Activated effector memory CD4-positive, alpha-beta T cell treated with Interleukin-2 at 50 U/mL for 16 hours (primary cell): ENCODE measurements at places on chromosomes 12 and 14.

GRCh38 chr12:6551496-6552139 lies 4.2 kb downstream of the IFFO1 start:
- DNase-seq: no peak

DNA sequence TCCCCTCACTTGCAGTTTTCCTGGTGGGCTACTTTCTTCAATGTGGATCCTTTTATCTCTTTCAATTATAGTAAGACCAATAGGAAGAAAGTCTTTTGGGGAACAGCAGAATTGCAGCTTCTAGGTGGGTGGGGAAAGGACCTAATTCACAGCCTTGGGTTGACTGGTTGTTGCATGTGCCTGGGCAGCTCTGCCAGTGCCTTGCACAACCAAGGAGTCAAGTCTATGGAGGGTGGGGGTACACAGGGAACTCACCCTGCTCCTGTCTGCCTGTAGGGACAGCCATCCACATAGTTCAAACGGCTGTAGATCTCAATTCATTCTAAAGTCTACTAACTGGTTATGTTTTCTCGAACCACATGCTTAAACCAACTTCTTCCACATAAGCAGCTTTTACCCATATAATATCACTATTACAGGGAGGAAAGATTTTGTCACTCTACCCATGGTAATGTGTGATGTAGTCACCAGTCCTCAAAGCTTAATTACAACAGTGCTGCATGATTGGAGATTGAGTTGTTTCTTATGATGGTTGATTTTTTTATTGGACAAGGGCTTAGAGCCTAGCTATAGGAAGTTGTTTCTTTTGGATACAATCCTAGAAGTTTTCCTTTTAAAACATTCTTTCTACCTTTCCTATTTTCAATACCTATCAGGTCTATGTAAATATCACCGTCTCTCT lies 117.7 kb upstream of the FRMD6 start:
- no peak for DNase-seq

- DNase-seq: no peak
Measured at GRCh38 chr12:3371018-3371417, 120.0 kb upstream of the PRMT8 start.

- DNase-seq: no peak
Measured at GRCh38 chr12:108967869-108968540, 52.9 kb downstream of the SVOP start.

GRCh38 chr12:100266585-100266834 lies 369 bp downstream of the DEPDC4 start:
- no peak for DNase-seq

DNA sequence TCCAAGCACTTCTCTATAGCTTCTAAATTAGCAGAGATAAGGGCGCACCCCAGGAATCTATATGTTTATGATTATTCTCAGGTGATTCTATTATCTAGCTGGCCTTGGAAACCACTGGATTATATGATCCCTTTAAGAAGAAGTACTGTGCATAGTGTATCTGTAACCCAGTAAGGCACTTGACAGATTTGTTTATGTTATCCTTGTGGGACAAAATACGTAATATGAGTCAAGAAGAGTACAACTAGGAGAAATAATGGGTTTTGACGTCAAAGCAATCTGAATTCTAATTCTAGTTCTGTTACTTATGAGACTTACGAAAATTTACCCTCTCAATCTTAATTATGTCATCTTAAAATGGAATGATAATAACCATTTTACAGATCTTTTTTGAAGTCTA lies 259.6 kb upstream of the NAV3 start:
- no peak for DNase-seq

DNA sequence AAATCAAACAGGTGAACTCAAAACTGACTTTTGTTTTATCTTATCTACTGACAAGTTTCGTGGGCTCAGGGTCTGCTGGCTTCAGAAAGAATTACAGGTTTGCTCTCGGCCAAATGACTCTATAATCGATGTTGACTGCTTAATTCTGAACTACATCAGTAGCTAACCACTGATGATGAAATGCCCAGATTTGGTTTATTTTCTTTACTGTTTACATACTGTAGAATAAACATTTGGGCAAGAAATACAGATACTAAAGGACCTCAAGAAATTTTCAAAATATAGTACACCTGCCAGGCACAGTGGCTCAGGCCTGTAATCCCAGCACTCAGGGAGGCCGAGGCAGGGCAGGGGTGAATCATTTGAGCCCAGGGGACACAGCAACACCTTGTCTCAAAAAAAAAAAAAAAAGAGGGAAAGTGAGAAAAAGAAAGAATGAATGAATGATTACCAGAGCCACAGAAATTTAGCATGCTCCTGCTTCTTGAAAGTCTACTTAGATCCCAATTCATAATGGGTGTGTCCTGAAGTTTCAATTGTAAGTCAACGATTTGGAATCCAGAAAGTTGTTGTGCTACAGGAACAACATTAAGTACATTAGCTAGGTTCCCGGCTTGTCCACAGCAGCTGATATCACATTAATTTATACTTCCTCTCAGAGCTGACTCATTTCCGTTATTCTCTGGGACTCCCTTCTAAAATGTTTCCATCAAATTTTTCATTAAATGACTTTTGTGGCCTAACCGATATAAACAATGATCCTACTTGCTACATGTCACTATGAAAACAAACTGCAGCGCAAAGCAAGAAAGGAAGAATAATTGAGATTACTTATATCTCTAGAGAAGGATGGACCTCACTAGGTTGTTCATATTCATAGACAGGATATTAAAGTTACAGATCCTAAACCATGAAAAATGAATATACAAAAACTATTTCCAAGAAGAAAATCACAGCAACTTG lies 134.3 kb downstream of the MED13L start:
- DNase-seq: no peak

GRCh38 chr12:1213618-1214205 lies 222.7 kb downstream of the ERC1 start:
- DNase-seq: no peak

GRCh38 chr12:53344824-53345485 lies 8.8 kb upstream of the SP7 start:
- peak; percentile 59 for DNase-seq

DNA sequence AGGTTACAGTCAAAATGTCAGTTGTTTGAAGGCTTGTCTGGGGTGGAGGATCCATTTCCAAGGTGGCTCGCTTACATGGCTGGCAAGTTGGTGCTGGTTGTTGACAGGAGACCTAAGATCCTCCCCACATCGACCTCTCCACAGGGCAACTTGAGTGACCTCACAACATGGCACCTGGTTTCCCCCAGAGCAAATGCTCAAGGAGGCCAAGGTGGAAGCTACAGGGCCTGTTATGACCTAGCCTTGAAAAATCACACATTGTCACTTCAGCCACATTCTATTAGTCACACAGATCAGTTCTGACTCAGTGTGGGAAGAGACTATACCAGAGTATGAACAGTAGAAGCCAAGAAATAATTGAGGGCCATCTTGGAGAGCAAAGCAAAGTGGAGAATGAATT lies 11.3 kb upstream of the GNG2 start:
- no peak for DNase-seq

GRCh38 chr12:64010069-64010686 lies 165.7 kb downstream of the SRGAP1 start:
- DNase-seq: no peak

DNA sequence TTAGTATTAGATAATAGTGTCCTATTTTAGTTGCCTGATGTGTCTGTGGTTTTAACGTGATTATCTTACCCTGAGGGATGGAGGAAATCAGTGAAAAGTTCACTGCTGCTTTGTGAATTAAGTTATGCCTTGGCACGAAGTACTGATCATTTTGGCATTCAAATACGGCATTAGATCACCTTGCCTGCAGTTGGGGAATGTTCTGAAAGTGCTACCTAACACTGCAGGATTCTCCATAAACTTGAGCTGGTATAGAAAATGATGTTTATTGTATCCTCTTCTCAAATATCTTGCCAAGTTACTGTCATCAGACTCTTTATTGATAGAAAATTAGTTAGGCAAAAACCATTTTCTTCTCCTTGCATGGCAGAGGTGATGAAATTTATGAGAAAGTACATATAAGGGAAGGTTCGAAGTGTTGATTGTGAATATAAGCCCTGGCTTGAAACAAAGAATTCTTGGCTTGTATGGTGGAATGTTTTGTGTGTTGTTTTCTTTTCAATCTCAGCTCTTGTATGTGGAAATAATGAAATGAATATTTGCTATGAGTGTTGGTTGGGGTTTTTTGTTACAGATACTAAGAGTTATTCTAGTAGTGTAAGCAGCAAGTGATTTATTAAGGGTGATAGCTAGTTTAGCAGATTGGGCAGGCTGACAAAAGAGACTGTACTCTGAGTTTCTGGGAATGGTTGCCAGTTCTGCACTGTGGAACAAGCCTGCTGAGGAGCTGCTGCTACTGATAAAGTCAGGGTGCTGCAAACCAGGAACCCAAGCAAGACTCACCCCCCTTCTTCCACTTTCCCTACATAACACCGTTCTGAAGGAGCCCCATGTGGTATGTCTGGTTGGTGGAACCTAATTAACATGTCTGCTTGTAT lies 448.3 kb downstream of the PCNX1 start:
- DNase-seq: no peak

- DNase-seq: no peak
Measured at GRCh38 chr12:63968673-63969072, 124.2 kb downstream of the SRGAP1 start.

- DNase-seq: no peak
Measured at GRCh38 chr12:12925388-12925787, 26.6 kb downstream of the GPRC5D start.

DNA sequence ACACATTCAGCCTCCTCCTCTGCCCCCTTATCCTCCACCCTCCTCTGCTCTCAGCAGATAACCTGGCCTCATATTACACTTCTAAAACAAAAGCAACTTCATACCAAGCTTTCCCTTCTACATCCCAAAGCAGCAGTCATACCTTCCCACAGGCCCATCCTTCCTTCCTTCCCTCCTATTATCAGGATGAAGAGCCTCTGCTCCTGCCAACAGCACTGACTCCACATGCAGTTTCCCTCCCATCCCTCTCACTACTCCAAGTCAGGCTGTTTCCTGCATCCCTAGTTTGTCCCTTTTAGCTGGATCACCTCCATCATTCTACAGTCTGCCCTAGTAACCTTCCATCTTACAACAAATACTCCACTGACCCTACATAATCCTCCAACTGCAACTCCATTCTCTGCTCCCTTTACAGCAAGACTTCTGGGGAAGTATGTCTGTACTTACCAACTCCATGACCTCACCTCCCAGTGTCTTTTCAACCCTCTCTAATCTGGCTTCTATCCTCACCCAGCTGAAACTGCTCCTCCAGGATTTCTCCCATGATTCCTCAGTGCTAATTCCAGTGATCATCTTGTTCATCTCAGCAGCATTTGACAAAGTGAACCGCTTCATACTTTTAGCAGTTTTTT lies 4.9 kb upstream of the YEATS4 start:
- no peak for DNase-seq

- DNase-seq: no peak
Measured at GRCh38 chr14:68806526-68807147, 13.8 kb upstream of the ZFP36L1 start.

DNA sequence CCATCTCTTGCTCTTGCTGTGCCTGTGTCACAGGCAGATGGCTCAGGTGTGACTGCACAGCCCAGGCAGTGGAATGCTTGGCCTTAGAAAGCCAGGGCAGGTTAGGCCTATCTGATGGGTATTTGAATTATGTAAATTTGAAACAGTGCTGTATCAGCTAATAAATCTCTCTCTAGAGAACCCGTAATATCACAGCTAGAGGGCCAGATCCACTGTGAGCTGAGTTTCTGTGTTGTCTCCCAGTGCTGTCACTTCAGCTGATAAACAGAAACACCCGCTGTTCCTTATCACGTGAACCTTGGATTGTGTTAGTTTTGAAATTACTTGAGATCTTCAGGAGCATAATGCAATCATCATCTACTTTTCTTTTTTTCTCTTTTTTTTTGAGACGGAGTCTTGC lies 21.5 kb upstream of the ALDH2 start:
- DNase-seq: no peak

DNA sequence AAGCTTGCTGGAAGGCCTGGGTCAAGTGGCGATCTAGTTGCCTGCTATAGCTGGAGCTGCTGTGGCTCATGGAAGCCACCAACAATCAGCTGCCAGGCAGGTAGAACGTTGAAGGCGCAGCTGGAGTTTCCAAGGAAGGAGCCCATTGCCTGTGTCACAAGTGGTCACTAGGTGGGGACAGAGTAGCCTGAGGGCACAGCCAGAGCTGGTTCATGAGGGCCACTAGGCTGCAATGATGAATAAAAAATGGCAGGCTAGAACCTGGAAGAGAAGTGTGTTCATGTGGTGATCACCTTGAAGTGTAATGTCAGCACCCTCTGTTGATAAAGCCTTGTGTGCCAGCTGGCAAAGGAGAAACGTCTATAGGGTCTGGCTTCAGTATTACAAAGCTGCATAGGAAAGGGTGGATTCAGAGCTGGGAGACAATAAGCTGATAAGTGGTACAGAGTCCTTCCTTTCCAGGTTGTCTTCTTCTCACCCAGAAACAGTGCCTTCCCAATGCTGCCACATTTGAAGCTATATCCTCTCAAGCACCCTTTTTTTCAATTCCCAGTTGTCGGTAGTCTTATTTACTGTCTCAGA lies 165.8 kb downstream of the EMP1 start:
- no peak for DNase-seq

- DNase-seq: no peak
Measured at GRCh38 chr12:39574378-39574777, 45.2 kb downstream of the ABCD2 start.

- DNase-seq: no peak
Measured at GRCh38 chr14:80862983-80863382, 78.6 kb downstream of the CEP128 start.
